Cardiac septum (tissue), 1 donor: ENCODE measurements at places on chromosomes 5 and 9. TPM values are rescaled to one million over a fixed set of nuclear protein-coding genes. Genes with fewer than 3 reads are reported as not detected.

DNA sequence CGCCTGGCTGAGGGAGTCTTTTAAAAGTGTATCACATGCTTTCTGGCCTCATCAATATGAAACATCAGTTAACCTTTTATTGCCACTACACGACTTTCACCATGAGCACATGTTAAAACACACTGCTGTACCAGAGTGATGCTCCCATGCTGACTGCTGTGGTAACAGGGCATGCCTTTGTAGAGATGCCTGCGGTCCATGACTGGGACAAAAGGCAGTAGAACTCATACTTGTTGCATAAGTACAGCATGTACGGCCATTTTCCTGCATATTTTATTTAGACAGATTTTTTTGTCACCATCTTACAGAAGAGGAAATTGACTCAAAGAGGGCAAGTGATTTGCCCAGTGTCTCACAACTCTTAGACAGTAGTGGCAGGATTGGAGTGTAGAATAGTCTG is 105.7 kb upstream of the ADAMTSL1 start:
- no peak for DNase-seq

Gene FOXB2
- 0.19 TPM for total RNA-seq

Gene ANKRD31
- 0.13 TPM for total RNA-seq

DNA sequence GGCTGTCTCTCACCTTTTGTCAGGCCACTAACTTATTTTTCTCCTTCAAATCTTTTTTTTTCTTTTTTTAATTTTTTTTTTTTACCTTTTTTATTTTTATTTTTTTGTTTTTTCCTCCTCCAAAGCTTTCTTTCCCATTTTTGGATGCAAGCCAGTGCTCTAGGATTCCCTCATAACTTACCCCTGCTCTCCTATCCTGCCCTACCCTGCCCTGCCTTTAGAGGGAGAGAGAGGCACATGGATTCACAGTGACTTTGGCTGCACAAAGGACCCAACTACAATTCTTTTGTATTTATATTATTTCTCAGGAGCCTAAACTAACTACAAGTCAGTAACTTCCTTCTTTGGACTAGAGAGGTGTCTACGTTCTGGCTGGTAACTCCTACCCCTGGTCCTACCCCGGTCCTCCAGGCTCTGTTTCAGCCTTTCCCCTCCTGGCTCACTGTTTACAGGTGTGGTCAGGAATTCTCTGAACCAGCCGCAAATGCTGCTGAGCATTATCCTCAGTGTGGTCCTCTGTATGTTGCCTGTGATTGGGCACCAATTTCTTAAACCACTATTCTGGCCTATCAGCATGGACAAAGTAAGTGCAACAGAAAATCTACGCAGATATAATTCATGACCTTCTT is 8.4 kb upstream of the RUSC2 start:
- DNase-seq, result no peak

DNA sequence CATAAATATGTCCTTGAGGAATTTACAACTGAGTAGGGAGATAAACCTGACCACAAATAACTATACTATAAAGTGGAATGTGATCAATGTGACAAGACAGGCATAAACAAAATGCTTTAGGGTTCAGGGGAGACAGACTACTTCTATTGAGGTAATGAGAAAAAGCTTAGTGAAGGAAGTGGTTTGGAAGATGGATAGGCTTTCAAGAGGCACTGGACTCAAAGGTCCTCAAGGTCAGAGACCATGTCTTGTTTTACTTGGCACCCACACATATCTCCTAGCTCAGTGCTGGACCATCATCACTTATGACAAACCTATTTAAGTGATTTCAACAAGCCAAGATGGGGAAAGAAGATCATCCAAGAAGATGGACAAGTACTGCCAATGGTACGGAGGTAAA is 257.8 kb downstream of the BNC2 start:
- no peak for DNase-seq

GRCh38 chr5:37839407-37840052 is at the start of gene GDNF:
Gene GDNF (minus strand): TSS chr5:37840041. CDS start chr5:37834796, 5,245 bp downstream.
- no peak for DNase-seq
